ENCODE measurements at places on chromosomes 3 and 15. TPM values are rescaled to one million over a fixed set of nuclear protein-coding genes. Genes with fewer than 3 reads are reported as not detected.
A peak's percentile ranks its signal among the peaks of the same experiment; 100 is the strongest.

DNA sequence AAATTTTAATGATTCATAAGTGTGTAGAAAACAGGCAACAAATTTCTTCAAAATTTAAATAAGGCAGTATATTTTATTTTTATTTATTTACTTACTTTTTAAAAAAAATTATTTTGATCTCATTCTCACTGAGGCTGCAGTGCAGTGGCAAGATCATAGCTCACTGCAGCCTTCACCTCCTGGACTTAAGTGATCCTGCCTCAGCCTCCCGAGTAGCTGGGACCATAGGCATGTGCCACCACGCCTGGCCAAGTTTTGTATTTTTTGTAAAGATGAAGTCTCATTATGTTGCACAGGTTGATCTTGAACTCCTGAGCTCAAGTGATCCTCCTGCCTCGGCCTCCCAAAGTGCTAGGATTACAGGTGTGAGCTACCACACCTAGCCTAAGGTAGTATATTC, 61.2 kb upstream of the XRN1 start:
- DNase-seq = no peak
- H3K4me1 ChIP-seq = peaks cover 11% of the 10 kb centered on the region
- no peak overlapping the region for H3K4me3 ChIP-seq
- H3K27me3 ChIP-seq = no peaks in the 10 kb centered on the region
- 0 out of 2 replicates have a peak, but pooled peaks cover 11% of the 10 kb centered on the region for H3K36me3 ChIP-seq

DNA sequence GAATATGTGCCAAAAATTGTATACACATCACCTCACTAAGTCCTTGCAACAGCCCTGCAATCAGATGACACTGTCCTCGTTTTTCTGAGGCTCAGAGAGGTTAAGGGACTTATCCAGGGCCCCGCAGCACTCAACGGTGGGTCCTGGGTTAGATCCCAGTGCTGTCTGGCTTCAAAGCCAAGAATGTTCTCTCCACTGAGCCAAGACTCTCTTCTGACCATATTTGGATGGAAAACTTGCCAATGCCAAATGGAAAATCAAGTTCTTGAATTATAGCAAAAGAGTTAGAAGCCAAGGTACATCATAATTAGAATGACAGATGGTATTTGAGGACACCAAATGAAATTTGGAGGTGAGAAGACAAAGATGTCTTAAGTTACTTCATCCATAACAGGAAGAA, 75.9 kb downstream of the NCEH1 start:
- H3K4me1 ChIP-seq = peaks cover 5% of the 10 kb centered on the region
- DNase-seq = no peak
- H3K36me3 ChIP-seq = peaks cover 24% of the 10 kb centered on the region
- H3K27me3 ChIP-seq = no peaks in the 10 kb centered on the region
- H3K27ac ChIP-seq = no peak overlapping the region

KNG1 gene
- not detected for total RNA-seq

POLG gene
- total RNA-seq = 66.7 TPM

ST3GAL6 gene
- total RNA-seq = not detected

GRCh38 chr3:129708328-129708861, 101.9 kb upstream of the PLXND1 start:
- no peak overlapping the region for H3K27ac ChIP-seq
- H3K4me3 ChIP-seq = no peak overlapping the region
- H3K36me3 ChIP-seq = no peaks in the 10 kb centered on the region
- peaks cover 20% of the 10 kb centered on the region for H3K4me1 ChIP-seq

DISP2 gene
- 0.13 TPM for total RNA-seq

DNA sequence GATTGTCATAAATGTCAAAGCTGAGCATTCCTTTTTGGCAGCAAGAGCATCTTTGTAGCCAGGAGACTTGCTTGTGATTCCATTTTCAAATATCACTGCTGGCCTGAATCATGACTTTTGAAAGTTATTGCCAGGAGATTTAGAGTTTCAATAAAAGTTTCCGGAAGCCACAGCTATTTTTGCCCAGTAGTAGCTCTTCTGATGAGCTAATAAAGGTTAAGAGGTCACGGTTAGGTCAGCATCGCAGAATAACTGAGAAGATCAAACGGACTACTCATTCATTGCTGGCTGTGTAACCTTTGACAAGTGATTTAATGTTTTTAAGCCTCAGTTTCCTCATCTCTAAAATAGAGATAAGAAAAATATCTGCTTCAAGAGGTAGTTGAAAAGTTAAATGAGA, 105.1 kb upstream of the ETV5 start:
- H3K4me1 ChIP-seq = peaks cover 11% of the 10 kb centered on the region
- no peak overlapping the region for H3K27ac ChIP-seq
- peaks cover 15% of the 10 kb centered on the region for H3K27me3 ChIP-seq
- no peak overlapping the region for H3K4me3 ChIP-seq
- no peak for DNase-seq
- no peaks in the 10 kb centered on the region for H3K36me3 ChIP-seq

GRCh38 chr15:88255484-88256278, 858 bp downstream of the NTRK3 start:
- peak; percentile 82 for DNase-seq
- H3K36me3 ChIP-seq = no peaks in the 10 kb centered on the region
- H3K4me3 ChIP-seq = peak overlapping the region; percentile 53
- H3K27me3 ChIP-seq = peaks cover 53% of the 10 kb centered on the region
- H3K27ac ChIP-seq = no peak overlapping the region

DNA sequence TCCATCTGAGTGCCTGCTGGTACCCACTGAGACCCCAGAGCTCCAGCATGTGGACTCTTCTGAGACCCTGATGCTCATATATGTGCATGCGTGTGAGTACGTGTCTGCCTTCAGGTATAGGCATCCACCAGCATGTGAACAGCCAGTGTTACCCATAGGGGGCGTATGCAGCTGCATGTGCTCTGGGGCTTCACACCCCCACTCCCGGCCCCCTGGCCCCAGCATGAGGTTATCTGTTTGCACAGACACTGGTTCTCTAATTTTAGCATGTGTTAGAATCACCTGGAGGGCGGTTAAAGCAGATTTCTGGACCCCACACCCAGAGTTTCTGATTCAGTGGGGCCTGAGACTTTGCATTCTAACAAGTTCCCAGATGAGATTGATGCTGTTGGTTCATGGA, 824 bp upstream of the CILP start:
- H3K4me1 ChIP-seq = no peaks in the 10 kb centered on the region
- DNase-seq = peak; percentile 18
- no peaks in the 10 kb centered on the region for H3K27me3 ChIP-seq
- H3K27ac ChIP-seq = no peak overlapping the region

DNA sequence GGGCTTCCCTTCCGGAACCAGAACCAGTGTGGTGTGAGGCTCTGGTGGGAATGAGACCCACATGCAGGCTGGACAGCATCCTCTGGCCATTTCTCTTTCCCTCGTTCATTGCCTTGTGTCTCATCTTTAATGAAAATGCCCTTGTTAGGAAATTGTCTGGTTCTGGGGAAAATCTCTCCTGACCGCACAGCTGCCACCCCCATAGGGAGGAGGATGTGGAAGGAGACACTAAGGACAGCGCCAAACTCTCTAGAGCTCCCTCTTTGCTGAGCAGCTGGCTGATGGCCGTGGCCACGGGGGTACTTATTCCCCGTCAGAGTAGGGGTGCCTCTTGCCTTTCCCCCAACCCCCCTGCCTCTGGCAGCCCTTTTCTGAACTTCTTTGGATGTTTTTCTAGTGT, 297.6 kb upstream of the C2CD4B start:
- H3K27ac ChIP-seq = peak overlapping the region; percentile 26
- peak; percentile 80 for DNase-seq
- H3K4me1 ChIP-seq = peaks cover 31% of the 10 kb centered on the region
- no peaks in the 10 kb centered on the region for H3K27me3 ChIP-seq

- peak; percentile 93 for DNase-seq
- peak overlapping the region; percentile 95 for H3K27ac ChIP-seq
- no peaks in the 10 kb centered on the region for H3K27me3 ChIP-seq
- H3K36me3 ChIP-seq = no peaks in the 10 kb centered on the region
- H3K4me1 ChIP-seq = peaks cover 48% of the 10 kb centered on the region
These were observed 10.8 kb downstream of the PRICKLE2 start for GRCh38 chr3:64214381-64215018.

ARNT2 gene
- total RNA-seq = 23.5 TPM

CLCN2 gene
- total RNA-seq = 1.8 TPM

CSPG5 gene
- not detected for total RNA-seq

DNA sequence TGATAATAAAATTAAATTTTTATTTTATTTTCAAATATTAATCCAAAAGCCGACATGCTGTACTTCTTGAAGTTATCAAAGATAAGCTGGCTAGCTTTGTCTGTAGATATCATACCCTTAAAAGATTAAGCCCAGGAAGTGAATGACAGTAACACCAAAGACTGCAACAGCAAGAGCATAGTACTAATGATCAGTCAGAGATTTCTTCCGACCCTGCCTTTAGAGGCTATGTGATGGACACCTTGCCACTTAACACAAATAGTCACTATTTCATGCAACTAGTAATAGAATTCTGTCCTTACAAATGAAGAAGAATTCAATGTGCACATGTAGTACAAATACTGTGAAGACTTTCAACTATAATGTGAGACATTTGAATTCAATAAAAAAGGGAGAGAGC, 9.3 kb upstream of the MBNL1 start:
- H3K4me3 ChIP-seq = no peak overlapping the region
- DNase-seq = no peak
- no peaks in the 10 kb centered on the region for H3K27me3 ChIP-seq
- peaks cover 28% of the 10 kb centered on the region for H3K4me1 ChIP-seq
- H3K27ac ChIP-seq = no peak overlapping the region
- H3K36me3 ChIP-seq = no peaks in the 10 kb centered on the region

DNA sequence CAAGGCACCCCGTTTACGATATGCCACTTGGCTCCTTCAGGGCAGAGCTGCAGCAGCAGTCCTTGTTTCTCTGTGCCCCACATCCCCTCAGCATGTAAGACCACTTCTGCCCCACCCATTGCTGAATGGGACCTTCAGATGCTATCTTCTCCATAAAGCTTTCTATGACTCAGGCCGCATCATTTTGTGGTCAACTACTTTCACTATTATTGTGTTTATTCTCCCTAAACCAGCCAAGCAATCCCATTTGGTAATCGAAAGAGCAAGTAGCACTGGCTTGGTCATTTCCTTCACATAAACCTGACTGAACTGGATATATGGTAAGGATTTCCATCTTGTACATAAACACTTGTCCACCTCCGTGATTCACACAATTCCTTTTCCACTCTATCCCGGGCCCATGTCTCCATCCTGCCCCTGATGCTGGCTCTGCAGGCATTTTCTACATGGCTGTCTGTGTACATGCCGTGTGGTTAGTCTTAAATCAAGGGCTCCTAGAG, 25.7 kb downstream of the LIPC start:
- peak overlapping the region; percentile 40 for H3K27ac ChIP-seq
- no peaks in the 10 kb centered on the region for H3K36me3 ChIP-seq
- H3K4me3 ChIP-seq = no peak overlapping the region
- DNase-seq = peak; percentile 90

DNA sequence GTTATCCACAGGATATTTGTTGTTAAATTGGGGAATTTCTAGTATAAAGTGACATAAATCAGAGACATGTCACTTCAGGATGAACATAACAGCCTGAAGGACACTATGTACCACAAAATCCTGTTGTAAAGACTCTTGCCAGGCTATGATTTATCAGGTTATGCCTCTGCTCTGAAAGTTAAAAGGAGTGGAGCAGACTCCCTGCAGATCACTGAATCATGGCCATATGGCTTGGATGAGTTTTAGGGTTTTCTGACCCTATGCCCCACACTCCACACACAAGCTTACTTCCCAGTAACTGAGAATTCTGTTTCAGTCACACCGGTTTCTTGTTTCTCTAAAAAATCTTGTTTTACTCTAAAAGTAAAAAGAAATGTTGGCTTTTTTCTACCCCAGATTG, 869.4 kb downstream of the NAALADL2 start:
- no peaks in the 10 kb centered on the region for H3K27me3 ChIP-seq
- H3K36me3 ChIP-seq = no peaks in the 10 kb centered on the region
- DNase-seq = no peak
- H3K4me3 ChIP-seq = no peak overlapping the region
- no peak overlapping the region for H3K27ac ChIP-seq

NANOGP8 gene
- not detected for total RNA-seq

GRCh38 chr15:47439146-47440111, 277.9 kb upstream of the SEMA6D start:
- H3K27me3 ChIP-seq = no peaks in the 10 kb centered on the region
- no peaks in the 10 kb centered on the region for H3K36me3 ChIP-seq
- peak; percentile 2 for DNase-seq
- no peaks in the 10 kb centered on the region for H3K4me1 ChIP-seq
- H3K4me3 ChIP-seq = no peak overlapping the region

DNA sequence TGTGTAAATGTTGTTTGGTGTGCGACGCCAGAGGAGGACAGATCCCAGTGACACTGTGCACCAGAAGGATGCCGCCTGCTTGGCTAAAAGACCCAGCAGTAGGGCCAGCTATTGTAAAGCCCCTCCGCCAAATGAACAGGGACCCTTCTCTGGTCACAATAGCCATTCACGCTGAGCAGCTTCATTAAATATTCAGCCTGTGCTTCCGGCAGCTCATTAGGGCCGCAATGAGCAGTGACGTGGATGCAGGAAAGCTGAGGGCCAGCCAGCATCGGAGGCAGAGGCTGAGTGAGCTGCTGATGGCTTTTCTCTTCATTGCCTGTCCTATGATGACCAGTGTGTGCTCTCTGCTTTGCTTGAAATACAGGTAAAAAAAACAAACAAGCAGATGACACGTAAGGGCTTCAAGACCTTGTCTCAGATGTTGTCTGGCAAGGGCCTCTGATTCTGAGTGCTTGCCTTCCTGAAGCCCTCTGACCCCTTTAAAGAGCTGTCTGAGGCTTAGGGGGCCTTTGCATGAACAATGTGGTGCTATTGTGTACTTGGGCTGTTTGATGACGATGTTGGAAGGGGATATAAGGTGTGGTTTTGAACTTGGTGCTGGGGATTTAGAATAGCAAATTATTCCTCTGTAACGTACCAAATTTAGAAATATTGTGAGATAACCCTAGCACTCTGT, 130.4 kb downstream of the FEZF2 start:
- H3K36me3 ChIP-seq = peaks cover 3% of the 10 kb centered on the region
- DNase-seq = no peak
- no peak overlapping the region for H3K27ac ChIP-seq
- H3K4me1 ChIP-seq = no peaks in the 10 kb centered on the region
- no peak overlapping the region for H3K4me3 ChIP-seq

C3orf18 gene
- total RNA-seq = 36.8 TPM

RPP14 gene
- 15.7 TPM for total RNA-seq

KBTBD13 gene
- total RNA-seq = not detected

CD86 gene
- not detected for total RNA-seq

- no peak overlapping the region for H3K4me3 ChIP-seq
- H3K36me3 ChIP-seq = no peaks in the 10 kb centered on the region
- no peak for DNase-seq
- H3K27ac ChIP-seq = no peak overlapping the region
- no peaks in the 10 kb centered on the region for H3K4me1 ChIP-seq
- H3K27me3 ChIP-seq = no peaks in the 10 kb centered on the region
These were observed 89.0 kb downstream of the IL20RB start for GRCh38 chr3:137046747-137047146.

Measured in GM23248 (cell line).